ENCODE measurements at places on chromosomes 2 and 18.

DNA sequence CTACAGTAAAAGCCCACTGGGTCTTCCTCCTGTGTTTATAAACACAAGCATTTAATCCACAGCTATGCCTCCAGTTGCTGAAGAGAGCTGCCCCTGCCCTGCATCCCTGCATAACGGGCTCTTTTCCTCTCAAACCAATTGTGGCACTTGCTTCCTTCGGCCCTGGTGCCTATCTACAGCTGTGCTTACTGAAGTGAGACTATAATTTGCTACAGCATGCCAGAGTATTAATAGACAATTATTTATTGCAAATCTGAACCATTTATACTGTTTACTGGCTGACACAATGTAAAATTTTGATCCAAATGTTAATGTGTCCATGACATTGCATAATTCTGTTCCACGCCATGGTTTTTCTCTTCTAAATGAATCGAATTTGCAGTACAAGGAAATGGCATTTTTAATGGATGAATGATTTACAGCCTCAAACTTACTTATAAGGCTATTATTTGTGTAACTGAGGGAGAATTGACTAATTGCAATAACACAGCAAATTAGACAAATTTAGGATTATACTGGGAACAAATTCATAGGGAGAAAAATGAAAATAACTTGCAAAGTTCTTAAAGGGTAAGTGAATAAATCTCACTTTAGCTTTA lies 457.0 kb upstream of the HNRNPA3 start:
- no peak for DNase-seq

GRCh38 chr2:237648016-237648381 lies 20.6 kb downstream of the LRRFIP1 start:
- DNase-seq, result no peak

DNA sequence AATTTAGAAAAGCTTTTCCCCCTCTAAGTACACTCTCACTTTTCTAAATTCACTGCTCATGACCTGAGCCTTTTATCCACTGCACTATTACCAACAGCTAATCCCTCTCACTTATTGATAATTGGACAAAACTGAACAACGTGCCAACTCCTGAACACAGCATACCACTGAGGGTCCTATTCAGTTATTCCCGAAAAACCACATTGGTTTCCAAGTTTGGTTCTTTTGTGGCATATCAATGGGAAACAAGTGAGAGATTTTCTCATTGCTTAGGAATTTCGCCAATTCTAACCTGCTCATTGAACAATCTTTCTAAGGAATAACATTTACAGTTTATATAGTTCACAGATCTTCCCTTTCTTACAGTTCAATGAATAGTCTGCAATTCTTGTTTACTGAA lies 977.4 kb downstream of the TMEM182 start:
- no peak for DNase-seq

DNA sequence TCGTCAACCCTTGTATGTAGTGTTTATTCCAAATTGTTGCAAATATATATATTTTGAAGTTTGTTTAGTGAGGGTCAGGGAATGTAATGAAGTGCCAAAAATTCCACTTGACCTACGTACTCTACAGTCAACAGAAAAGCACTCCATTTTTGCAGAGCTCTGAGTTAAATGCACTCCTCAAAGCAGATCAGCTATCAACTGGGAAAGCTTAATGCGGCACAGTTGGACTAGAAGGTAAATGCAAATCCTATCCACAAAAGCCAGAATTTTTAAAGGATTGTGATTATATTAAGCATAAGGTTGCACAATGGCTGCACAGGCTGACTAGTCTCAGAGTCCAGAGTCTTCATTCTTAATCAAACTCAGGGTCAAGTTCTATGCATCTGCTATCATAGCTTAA lies 577.1 kb downstream of the ARHGAP15 start:
- no peak for DNase-seq

DNA sequence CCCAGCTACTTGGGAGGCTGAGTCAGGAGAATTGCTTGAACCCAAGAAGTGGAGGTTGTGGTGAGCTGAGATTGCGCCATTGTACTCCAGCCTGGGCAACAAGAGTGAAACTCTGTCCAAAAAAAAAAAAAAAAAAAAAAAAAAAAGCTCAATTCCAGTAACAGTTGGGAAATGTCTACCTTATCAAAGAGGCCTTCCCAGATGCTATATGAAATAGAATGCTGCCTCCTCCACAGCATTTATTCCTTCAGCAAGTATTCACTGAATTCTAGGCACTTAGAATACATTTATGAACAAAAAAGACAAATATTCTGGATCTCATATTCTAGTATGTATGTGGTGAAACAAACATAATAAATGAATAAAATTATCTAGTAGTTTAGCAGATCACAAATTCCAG lies 12.8 kb upstream of the CDK5R2 start:
- DNase-seq, result no peak

DNA sequence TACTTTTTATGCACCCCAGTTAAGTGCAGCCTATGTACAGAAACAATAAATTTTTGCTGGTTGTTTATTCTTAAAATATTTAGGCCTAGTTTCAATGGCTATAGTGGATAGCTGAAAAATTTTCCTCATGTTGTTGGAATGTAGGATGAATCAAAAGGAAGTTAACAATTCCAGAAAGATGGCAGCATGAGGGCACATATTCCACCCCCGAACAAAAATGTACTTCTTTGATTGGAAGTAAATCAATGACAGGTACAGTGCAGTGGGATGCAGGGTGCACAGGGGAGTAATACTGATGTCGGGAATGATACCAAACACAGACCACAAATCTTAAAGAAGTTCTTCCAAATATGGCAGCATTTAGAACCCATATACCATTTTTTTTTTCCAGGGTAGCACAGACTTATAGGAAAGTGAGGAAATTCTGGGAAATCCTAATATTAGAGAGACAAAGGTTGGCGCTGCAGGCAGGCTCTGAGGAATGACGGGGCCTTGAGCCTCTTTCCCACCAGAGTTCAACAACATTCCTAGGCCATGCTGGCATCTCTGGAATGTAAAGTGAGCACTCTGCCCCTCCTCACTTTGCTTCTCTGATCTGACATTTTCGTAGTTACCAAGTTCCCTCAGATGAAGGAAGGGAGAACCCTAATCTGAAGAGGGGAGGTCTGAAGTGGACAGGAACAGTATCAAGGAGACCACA lies 36.6 kb upstream of the IKZF2 start:
- no peak for DNase-seq
